ENCODE measurements at places on chromosomes 16 and 17. TPM values are rescaled to one million over a fixed set of nuclear protein-coding genes. Genes with fewer than 3 reads are reported as not detected.

ABCA10 gene
- total RNA-seq: 137 TPM

RNF157 gene
- total RNA-seq: 1.7 TPM

GLP2R gene
- 9.7 TPM for total RNA-seq

KCTD19 gene
- not detected for total RNA-seq

MT1A gene
- total RNA-seq: 82.2 TPM

NPIPA3 gene
- total RNA-seq: 5.4 TPM

ADORA2B gene
- 0.71 TPM for total RNA-seq

FGF11 gene
- 1.2 TPM for total RNA-seq

CASKIN1 gene
- total RNA-seq: 0.15 TPM

SLFN13 gene
- total RNA-seq: 31.0 TPM

ABI3 gene
- total RNA-seq: 12.3 TPM

KCNJ18 gene
- total RNA-seq: not detected

KRTAP9-8 gene
- not detected for total RNA-seq

MAF gene
- 109 TPM for total RNA-seq

CFAP97D1 gene
- not detected for total RNA-seq

SLFN14 gene
- 0.30 TPM for total RNA-seq

TGFB1I1 gene
- 240 TPM for total RNA-seq

- DNase-seq: no peak
Observed at GRCh38 chr16:68732042-68732680, 4.9 kb upstream of the CDH1 start.

GRCh38 chr16:73159296-73159695 is 111.4 kb upstream of the ZFHX3 start:
- no peak for DNase-seq

GRCh38 chr16:51150888-51151320 is at the start of gene SALL1:
SALL1 (minus strand) TSS chr16:51151270; CDS start chr16:51151241, 29 bp downstream.
- no peak for DNase-seq

- DNase-seq: peak; percentile 61
Observed at GRCh38 chr16:67148656-67149275, 2.0 kb downstream of the B3GNT9 start.

DNA sequence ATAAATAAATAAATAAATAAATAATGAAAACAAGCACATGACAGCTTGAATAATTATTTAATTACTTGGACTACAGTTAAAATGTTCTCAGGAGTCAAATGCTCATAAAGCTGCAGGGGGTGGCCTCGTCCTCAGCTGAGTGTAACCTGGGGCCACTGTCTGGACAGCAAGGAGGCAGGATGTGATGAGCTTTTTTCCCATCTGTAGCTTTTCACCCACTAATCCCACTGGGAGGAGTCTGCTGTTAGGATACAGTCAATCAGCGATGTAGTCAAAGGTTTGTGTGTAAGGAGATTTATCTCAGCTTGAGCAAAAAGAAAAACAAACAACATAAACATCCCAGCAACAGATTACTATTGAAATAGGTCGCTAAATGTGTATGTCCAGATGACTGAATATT is 22.5 kb downstream of the ZCCHC14 start:
- DNase-seq: no peak

GRCh38 chr17:56994009-56994792 is 16.3 kb downstream of the SCPEP1 start:
- DNase-seq: no peak

DNA sequence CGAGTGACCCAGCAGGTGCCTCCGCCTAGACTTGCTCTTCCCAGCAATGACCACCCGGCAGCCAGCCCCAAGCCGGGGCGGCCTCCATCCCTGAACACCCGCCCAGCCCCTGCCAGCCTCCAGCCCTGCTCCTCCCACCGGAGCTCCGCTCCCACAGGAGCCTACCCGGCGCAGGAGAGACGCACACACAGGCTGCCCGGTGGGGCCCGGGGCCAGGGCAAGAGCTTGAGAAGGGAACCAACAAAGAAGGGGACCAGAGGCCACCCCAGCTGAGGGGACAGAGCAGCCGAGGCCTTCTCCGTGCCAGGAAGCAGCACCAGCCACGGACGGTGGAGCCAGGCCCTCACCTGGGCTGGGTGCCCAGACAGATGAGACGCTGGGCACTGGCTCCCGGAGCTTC is 13.8 kb downstream of the PKD1 start:
- DNase-seq: no peak

GRCh38 chr17:28326114-28326513 is 7.1 kb downstream of the TMEM97 start:
- DNase-seq: no peak

- DNase-seq: no peak
Observed at GRCh38 chr17:40622509-40622928, 25.1 kb downstream of the SMARCE1 start.

DNA sequence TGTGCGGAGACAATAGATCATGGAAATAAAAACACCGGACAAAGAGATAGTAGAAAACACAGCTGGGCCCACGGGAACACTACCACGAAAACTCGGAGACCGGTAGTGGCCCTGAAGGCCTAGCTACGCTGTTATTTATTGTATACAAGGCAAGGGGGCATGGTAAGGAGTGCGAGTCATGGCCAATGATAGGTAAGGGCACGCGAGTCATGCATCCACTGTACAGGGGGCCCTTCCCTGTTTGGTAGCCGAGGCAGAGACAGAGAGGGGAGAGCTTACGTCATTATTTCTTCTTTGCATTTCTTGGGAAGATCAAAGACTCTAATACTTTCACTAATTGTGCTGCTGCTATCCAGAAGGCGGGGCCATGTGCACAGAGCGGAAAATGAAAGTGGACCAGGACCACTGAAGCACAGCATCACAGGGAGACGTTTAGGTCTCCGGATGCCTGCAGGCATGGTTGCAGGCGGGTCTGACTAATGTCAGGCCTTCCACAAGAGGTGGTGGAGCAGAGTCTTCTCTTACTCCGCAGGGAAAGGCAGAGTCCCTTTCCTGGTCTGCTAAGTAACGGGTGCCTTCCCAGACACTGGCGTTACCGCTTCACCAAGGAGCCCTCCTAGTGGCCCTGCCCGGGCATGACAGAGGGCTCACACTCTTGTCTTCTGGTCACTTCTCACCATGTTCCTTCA is 74.4 kb upstream of the ARL4D start:
- no peak for DNase-seq

DNA sequence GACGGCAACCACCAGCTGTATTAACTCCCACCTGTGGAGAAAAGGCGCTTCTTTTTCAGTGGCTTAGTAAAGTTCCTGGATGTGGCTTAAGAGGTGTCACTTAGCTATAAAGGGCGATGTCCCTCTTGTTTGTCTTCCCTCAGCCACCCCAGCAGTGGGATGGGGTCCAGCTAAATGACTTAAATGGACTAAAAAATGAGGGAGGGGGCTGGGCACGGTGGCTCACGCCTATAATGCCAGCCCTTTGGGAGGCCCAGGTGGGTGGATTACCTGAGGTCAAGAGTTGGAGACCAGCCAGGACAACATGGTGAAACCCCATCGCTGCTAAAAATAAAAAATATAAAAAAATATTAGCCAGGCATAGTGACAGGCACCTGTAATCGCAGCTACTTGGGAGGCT is 667.5 kb upstream of the RBFOX1 start:
- DNase-seq: no peak

DNA sequence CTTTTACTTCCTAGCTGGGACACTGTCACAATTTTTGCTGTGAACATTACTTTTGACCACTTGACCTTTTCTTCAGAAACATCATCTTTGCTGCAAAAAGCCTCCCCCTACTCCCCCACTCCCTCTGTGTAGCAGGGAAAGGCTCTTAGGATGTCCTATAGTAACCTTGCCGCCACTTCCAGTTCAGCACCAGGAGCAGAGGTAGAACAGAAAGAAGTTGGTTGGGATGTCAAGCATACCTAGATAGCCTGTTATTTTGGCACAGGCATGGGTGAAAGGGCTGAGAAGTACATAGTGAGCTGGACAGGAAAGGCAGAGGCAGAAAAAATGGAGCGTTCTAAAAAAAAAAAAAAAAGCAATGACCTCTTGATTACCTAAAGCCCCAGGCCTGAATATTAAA is 31.3 kb downstream of the SMIM36 start:
- no peak for DNase-seq

DNA sequence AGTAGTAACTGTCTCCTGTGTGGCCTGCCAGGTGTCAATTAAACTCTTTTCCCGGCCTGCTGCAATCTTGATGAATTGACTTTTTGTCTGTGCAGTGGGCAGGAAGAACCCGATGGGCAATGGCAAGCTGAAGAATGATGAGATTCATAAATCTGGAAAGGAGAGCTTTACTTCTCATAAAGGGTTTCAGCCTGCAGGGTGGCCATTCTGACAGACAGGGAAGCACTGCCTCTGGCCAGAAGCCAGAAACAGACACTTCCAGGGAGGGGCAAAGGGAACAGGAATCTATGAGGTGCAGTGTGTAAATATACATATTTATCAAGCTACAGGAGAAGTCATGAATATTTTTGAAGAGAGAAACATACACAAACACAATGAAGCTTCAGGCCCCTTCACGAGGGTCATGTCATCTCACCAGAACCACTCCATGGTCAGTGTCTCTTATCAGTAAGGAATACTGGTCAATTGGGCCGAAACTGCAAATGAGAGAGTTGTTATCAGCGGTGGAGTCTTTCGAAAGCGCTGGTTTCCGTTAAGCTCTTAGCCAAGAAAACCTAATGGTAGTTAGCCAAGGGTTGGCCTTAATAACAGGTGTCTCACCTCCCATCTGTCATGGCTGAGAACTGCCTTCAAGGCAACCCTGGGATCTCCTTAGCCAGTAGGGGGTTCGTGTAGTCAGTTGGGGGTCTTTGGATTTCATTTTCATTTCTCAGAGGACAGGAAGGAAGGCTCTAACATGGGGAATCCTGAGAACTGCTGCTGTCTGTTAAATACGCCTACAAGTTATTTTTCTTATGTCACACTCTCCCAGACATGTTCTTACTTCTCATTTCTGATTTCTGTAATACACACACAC is 1.2 kb upstream of the NARF start:
- peak; percentile 79 for DNase-seq

DNA sequence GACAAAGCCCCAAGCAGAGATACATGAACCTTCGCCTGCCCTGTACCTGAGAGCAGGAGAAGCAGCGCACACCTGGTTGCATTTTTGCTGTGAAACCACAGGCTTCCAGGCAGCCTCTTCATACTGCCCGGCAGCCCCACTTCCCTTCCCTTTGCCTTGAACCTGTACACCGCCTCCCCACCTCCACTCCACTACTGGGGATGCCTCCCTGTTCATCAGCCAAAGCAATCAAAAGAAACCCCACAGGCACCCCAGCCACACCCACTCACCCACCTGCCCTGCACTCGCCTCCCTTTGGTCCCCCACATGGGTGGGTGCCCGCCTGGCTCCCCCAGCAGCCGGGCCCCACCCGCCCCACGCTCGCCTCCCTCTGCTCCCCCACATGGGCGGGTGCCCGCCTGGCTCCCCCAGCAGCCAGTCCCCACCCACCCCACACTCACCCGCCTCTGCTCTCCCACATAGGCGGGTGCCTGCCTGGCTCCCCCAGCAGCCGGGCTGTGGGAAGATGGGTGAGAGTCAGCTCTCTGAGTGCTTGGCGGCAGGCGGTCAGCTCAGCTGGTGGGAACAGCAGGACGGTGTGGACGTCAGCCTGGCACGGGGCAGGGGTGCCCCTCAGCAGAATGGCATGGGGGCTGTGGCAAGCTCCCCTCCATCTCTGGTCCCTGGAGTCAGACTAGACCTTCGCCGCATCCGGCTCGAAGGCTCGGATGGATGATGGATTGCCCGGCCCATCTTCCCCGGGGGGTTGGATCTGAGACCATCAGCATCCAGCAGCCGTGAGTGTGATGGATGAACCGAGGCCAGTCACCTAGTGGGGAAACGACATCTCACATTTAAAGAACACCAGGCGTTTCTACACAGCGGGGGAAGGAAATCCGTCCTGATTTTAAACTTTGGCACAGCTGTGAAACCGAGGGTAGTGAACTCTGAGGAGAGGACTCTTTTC is 135.6 kb downstream of the BANP start:
- peak; percentile 40 for DNase-seq

DNA sequence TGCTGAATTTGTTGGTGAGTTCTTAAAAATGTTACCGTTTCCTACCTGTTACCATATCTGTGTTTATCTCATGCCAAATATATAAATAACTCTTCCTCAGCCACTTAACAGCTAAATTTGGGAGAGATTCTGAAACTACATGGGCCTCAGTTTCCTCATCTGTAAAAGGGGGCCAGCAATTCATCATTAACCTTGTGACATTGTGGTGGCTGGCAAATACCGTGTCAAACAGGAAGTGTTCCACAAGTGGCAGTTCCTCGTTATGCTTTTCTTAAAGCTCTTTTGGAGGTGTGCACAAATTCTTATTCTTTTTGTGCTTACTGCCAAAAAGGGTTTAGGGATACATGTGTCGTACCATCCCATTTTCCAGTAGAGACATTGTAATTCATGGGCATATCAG is 220.4 kb upstream of the CACNG5 start:
- DNase-seq: no peak

GRCh38 chr16:84608282-84608681 is 9.6 kb downstream of the COTL1 start:
- DNase-seq: no peak

DNA sequence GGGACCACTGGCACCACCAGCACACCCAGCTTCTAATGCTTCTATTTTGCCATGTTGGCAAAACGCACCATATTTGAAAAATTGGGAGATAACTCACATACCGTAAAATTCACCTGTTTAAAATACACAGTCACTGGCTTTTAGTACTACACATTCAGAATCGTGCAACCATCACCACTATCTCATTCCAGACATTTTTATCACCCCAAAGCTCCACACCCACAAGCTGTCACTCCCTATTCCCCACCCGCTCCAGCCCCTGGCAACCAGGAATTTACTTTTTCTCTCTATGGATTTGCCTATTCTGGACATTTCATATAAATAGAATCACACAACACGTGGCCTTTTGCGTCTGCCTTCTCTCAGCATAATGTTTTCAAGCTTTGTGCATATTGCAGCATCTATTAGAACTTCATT is 25.0 kb downstream of the PPL start:
- no peak for DNase-seq

- no peak for DNase-seq
Observed at GRCh38 chr16:30381291-30382041, 895 bp downstream of the SEPTIN1 start.
